G401 (cell line): ENCODE measurements at places on chromosomes 12 and 14. TPM values are rescaled to one million over a fixed set of nuclear protein-coding genes. Genes with fewer than 3 reads are reported as not detected.

Gene FZD10
- total RNA-seq: not detected in 2 replicates

Gene RND1
- total RNA-seq: 0.88 and 1.9 TPM in 2 replicates

Gene WSCD2
- 0.31 TPM in 1 of 2 replicates, not detected in the other for total RNA-seq

Gene AHNAK2
- total RNA-seq: 17.0 and 31.1 TPM in 2 replicates

Gene KCNJ8
- total RNA-seq: not detected in 2 replicates

Gene ASIC1
- 9.2 and 13.1 TPM in 2 replicates for total RNA-seq

DNA sequence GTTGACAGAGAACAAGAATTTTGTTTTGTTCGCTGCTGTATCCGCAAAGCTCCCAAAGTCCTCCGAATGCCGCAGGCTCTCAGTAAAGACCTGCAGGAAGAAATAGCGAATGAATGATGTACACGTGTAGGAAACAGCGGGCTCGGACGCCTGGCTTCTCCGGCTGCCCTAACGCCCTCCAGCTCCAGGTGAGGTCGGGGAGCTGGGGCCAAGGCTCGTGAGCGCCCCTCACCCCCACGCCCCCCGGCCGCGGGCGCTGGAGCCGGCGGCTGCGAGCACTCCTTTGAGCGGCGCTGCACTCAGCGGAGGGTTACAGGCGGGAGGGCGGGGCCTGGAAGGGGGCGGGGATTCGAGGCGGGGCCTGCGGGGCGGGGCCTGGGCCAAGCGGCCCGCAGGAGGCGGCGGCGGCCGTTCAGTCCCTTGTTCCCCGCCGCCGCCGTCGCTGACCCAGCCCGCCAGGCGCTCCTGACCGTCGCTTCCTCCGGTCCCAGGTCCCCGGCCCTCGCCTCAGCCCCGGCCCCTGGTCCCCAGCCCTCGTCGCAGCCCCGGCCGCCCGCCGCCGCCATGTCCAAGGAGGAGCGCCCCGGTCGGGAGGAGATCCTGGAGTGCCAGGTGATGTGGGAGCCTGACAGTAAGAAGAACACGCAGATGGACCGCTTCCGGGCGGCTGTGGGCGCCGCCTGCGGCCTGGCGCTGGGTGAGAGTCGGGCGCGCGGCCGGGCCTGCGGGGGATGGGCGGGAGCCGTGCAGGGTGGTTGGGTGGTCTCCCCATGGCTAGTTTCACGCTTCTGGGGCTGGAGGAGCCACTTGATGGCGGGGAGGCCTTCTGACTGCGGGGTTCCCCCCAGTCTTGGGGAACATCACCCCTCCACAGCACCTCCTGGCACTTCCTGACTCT, at the start of gene AACS:
AACS (plus strand) TSS at position 415 of the 898 bp plus-strand sequence; CDS start at position 565, 150 bp downstream.
- DNase-seq: peak; percentile 87

DNA sequence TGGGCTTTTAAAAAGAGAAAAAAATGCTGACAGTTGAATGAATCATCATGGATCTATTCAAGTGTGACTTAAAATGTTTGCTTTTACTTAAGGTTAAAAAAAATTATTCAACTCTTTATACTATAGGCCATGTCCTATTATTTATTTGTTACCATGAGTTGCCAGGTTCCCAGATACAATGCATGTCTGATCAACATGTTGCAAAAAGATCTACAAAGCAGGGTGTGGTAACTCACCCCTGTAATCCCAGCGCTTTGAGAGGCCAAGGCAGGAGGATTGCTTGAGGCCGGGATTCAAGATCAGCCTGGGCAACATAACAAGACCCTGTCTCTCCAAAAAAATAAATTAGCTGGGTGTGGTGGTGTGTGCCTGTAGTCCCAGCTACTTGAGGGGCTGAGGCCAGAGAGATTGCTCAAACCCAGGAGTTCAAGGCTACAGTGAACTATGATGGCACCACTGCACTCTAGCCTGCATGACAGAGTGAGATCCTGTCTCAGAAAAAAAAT, 460.8 kb downstream of the BCAT1 start:
- no peak for DNase-seq

DNA sequence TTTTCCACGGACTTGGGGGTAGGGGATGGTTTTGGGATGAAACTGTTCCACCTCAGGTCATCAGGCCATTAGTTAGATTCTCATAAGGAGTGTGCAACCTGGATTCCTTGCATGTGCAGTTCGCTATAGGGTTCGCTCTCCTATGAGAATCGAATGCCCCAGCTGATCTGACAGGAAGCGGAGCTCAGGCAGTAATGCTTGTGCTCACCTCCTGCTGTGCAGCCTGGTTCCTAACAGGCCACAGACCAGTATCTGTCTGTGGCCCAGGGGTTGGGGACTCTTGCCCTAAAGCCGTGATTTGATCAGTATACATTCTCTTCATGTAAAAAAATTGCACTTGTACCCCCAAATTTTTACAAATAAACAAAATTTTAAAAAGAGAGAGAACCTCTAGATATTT, 219.4 kb upstream of the CPNE8 start:
- DNase-seq: no peak

DNA sequence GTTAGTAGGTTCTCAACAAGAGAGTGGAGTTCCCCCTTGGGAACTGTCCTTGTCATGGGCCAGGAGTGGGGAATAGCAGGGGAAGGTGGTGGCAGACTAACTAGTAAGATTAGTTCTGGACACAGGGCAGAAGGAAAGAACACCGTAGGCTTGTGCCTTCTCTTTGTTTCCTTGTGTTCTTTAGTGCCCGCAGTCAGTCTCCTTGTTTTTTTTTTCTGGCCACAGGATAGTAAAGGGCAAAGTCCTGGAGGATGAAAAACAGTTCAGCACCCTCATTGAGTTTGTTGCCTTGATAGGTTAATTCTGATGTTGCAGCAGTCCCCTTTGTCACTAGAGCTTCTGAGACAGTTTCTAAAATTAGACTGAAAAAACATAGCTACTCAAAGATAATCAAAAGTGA, 8.4 kb downstream of the PEX5 start:
- DNase-seq: no peak

DNA sequence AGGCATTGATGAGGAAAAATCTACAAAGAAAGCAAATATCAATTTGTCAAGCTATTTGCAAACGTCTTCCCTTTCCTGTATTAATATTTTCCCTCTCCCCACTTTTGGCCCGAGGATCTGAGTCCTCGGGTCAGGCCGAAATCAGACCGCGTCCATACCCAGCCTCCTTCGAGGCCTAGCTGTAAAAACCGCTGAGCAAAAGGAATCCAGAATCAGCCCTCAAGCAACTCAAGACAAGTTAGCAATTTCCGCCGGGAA, 353 bp upstream of the MAPK1IP1L start:
- DNase-seq: no peak

- DNase-seq: no peak
These were observed 48.9 kb upstream of the RAP1B start for GRCh38 chr12:68561830-68562229.

DNA sequence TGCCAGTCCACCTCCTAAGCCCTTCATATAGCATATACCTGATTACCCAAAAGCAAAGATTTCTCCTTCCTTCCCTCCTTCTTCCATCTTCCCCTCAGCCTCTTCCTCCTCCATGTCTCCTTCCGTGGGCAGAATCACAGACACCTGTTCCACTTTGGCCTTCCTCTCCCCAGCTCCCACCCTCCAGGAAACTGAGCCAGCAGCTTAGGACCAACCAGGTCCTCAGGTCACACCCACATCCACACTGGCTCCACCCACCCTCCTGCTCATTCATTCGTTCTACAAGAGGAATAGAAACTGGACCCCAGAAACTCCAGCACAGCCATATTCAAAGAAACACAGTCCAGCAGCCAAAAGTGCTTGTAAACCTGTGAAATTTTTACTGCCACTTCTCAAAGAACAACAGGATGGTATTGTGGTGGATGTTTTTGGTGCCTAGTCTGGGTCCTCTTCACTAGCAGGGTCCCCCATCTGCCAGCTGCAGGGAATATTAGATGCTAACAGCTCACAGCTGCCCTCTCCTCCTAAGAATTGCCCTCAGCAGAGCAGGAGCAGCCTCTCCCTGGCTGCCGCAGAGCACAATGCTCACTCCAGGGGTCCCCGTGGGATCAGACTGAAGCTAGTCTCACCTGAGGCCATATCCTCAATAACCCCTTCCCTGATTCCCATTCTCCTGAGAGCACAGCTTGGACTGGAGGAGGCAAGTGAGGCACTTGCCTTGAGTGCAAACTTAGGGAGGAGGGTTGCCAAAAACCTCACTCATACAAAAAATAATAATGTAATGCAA, 18.4 kb downstream of the CMKLR1 start:
- DNase-seq: peak; percentile 47

DNA sequence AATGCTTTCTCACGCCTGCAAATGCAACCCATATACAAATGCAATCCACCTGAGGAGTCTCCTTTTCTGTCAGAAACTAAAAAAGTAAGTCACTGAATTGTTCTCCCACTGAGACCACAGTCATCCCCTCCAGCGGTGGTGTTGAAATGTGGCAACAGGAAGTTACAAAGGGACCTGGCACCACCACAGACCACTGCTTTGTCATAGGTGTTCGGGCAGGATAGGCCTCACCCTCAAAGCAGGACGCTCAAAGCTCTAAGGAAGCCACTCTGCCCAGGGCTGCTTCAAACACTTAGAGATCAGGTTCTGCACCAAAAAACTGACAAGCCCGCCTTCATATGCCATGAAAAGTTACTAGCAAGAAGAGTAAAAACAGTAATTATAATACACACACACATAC, 11.3 kb downstream of the PHLDA1 start:
- DNase-seq: no peak

- DNase-seq: no peak
These were observed 12.0 kb downstream of the NCOR2 start for GRCh38 chr12:124555168-124556073.

DNA sequence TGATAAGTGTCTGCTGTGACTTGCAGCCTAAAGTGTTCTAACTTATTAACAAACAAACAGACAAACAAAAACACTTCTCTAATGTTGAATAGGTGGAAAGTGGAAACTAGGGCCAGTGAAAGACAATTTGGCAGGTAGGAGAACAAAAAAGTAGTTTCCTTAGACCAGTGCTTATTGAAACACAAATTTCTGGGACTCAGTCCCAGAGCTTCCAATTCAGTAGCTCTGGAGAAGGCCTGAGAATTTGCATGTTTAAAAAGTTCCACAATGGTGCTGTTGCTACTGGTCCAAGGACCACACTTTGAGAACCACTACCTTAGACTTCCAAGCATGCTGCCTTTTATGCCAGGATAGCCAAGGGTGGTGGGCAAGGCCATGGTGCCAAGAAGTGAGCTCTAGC, 67.8 kb downstream of the AKAP6 start:
- DNase-seq: no peak

GRCh38 chr14:81550001-81550637, 16.5 kb upstream of the SEL1L start:
- DNase-seq: no peak

- DNase-seq: no peak
These were observed 297.4 kb downstream of the GLT1D1 start for GRCh38 chr12:129150721-129151120.

GRCh38 chr12:64561302-64562136, 48.8 kb upstream of the RASSF3 start:
- no peak for DNase-seq

GRCh38 chr14:24086193-24086955, 7.7 kb upstream of the PCK2 start:
- DNase-seq: no peak

DNA sequence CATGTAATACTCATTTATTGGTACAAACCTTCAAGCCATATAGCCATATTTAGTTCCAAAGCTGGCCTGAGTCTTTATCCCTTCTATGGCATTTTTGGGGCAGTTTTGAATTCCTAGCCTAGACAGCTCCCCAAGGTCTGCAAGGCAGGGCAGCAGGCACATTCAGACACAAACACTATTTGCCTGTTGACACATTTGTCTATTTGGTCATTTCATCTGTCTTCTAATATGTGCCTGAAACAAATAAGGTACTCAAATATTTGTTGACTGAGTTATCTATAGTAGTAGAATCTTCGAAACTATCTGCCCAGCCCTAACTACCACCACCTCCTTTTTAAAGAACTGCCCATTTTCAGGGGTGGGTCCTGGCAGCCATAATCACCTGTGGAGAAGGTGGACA, 9.3 kb downstream of the PPM1H start:
- DNase-seq: no peak

GRCh38 chr12:70772836-70773235, 135.6 kb upstream of the PTPRB start:
- no peak for DNase-seq

DNA sequence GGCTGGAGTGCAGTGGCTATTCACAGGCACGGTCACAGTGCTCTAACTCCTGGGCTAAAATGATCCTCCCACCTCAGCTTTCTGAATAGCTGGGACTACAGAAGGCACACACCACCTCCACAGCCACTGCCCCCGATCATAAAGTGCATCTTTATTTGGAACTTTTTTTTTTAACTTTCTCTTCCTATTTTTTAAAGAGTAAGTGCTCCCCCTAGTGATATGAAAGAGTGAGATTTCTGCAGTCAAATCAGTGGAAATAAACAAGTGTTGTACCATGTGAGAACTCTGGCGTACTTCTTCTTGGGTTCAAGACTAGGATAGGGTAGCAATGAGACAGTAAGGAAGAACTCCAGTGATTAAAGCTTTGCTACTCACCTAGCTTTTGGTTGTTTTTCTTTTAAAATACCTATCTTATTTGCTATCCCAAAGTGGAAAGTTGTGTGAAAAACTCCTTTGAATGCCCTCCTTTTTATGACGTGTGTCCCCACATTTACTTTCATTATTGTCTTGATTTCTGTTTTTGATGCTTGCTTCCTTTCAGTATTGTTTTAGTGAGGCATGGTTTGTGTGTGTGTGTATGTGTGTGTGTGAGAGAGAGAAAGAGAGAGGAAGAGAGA, 6.6 kb downstream of the PPP4R4 start:
- peak; percentile 57 for DNase-seq

GRCh38 chr14:101585211-101585610, 23.9 kb downstream of the DIO3 start:
- DNase-seq: no peak

DNA sequence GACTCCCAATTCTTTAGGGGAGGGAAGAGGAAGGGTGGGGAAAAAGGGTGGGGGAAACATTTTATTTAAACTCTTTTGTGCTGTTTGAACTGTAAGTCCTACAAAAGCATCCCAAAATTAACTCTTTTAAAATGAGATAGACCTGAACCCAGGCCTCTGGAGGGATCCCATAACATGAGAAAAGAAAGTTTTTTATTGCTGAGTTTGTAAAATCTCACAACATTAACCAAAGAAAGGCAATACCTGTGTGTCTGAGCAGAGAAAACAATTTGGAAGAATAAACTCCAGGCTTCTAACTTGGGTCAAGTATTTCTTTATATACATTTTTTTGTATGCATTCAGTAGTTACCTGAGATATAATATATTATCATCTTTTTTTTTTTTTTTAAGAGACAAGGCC, 107.1 kb downstream of the KSR2 start:
- no peak for DNase-seq
